ENCODE measurements at places on chromosomes 6 and 20.

DNA sequence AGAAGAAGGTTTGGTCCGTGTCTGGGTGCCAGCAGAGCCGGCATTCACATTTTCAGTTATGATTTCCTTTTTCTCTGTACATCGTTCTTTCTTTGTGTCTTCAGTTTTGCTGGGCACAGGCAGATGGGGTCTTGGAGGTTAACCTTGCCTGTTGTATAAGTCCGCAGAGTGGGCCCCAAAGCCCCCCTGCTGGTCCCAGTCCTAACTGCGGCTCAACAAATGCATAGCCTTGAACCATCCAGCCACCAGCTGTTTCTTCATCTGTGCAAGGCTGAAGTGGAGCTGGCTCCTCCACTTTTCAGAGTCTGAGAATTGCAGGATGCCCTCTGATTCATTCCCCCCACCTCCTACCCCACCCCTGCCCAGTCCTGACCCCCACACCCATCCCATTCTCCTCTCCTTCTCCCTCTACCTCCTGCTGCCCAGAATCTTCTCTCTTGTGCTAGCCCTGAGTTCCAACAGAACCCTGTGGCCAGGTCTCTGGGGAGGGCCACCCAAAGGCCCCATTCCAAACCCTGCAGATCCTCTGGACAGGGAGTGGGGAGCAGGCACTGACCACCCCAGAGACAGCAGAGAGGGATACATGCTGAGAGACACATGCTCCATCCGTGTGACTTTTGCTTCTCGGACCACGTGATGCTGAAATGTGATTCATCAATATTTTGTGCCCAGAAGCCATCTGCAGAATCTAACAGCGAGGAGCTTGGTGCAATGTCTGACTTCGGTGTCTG lies 386.5 kb upstream of the SULF2 start:
- DNase-seq, result no peak

GRCh38 chr6:34288581-34288980 lies 39.8 kb upstream of the SMIM29 start:
- DNase-seq, result no peak

GRCh38 chr20:64096535-64096934 lies 10.8 kb downstream of the NPBWR2 start:
- DNase-seq, result no peak

- no peak for DNase-seq
These were observed 26.3 kb downstream of the RPRD1B start for GRCh38 chr20:38059832-38060231.

GRCh38 chr20:39880890-39881289 lies 808.1 kb downstream of the MAFB start:
- DNase-seq, result peak; percentile 31

GRCh38 chr6:138517635-138518034 lies 18.3 kb upstream of the NHSL1 start:
- DNase-seq, result peak; percentile 31

- DNase-seq, result no peak
These were observed 41.9 kb upstream of the PKIB start for GRCh38 chr6:122568350-122568749.

DNA sequence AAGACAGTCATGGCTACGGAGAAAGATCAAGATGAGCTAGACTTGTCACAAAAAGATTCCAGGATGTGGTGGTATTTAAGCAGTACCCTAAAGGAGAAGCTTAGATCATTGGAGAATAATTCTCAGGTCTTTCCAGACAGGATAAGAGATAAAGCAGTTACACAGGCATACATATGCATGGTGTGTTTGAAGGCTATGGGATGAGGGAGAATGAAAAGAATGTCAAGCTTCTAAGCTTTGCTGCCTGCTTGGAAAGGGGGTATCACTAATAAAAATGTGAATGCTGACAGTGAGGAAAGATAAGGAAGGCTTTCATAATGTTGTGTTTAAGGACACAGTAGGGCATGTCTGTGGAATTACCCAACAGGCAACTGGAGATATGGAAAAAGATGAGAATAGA lies 28.1 kb downstream of the RWDD2A start:
- DNase-seq, result no peak

- no peak for DNase-seq
These were observed 100.9 kb upstream of the SIM1 start for GRCh38 chr6:100565439-100566104.

GRCh38 chr6:297571-298232 lies 5.4 kb downstream of the DUSP22 start:
- no peak for DNase-seq

DNA sequence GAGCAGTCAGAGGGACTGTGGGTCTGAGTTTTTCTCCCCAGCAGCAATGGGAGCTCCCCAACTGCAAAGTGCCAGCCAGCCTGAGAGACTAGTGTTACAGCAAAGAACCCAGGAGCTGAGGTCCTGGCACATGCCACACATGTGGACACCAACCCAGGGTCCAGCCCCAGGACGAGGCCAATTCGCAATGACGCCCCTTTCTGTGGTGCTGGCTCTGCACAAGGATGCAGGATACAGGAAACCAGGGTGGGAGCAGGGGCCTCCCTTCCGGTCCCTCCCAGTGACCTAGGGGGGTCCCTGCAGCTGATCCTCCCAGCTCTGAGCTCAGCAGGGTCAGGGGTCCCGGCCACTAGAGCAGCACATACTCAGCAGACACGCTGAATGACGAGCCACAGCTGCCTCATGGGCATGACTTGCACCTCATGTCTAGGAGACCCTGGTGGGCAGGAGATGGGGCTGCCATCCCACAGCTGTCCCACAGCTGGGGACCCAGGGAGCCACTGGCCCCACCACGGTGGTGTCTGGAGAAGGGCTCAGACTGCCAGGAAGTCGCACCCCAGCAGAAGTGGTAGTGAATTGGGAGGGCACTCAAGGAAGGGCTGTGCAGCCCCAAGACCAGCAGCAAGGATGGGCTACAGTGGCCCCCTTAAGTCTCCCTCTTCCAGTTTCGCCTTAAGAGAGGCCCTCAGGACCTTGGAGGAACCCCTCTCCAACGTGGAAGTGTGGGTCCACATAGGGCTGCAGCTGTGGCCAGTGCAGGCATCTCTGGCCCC lies 3.6 kb downstream of the ARFRP1 start:
- DNase-seq, result no peak

GRCh38 chr20:33667245-33667675 lies 517 bp downstream of the ACTL10 start:
- no peak for DNase-seq

DNA sequence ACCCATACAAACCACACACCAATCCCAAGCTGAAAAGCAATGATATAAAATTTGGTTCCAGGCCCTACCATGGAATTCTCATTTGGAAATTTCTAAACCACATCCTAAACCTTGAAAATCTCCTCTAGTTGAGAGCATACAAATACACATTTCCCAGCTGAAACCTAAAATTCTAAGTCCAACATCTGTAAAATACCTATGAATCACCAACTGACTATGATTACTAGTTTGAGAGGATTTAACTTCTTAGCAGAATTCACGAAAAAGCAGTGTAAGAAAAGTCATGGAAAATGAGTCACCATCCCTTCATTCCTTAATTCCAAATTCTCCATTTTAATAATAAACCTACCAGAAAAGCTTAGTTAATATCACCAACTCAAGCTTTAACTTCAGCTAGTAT lies 15.4 kb downstream of the RANBP9 start:
- no peak for DNase-seq

DNA sequence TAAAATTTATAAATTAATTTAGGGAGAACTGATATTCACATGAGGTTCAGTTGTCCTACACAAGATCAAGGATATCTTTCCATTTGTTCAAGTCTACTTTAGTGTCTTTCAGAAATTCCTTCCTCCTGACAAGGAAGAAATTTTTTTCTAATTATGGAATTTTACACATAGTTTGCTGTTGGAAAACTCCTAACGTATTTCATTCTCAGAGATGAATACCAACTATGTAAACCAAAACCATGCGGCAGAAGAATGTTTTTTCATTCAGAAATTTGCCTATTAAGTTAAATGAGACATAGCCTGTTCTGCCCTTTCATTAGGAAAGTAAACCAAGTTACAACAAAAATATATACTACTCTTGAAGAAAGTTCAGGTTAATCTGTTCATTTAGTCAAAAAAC lies 111.2 kb upstream of the PRDM1 start:
- DNase-seq, result no peak

All from ACHN (cell line).